ENCODE measurements at places on chromosomes 4 and X. TPM values are rescaled to one million over a fixed set of nuclear protein-coding genes. Genes with fewer than 3 reads are reported as not detected.

The RNF150 gene
- 0.39 TPM for total RNA-seq

The SLC10A3 gene
- total RNA-seq, result 28.7 TPM

The XK gene
- not detected for total RNA-seq

The SRPK3 gene
- 0.39 TPM for total RNA-seq

The MED12 gene
- 24.4 TPM for total RNA-seq

The GATA1 gene
- not detected for total RNA-seq

The MAGEE2 gene
- not detected for total RNA-seq

The MSX1 gene
- total RNA-seq, result 17.6 TPM

All from subcutaneous preadipocyte (primary cell).